HFFc6 (cell line): ENCODE measurements at places on chromosomes 16 and 17.

DNA sequence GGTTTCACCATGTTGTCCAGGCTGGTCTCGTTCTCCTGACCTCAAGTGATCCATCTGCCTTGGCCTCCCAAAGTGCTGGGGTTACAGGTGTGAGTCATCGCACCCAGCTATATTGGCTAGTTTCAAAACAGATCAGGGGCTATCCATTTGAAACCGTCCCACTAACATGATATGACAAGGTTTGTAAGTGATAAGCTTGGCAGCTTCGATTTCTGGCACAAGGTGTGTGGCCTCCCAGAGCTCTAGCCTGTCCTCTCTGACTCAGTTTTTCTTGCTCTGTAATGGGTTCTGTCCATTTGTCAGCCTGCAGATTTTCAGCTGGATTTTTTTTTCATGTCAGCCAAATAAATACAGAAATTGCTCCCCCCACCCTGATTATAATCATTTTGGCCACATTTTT is 31.8 kb upstream of the TENT4B start:
- H3K4me3 ChIP-seq = no peak overlapping the region
- no peak overlapping the region for H3K27ac ChIP-seq
- peaks cover 5% of the 10 kb centered on the region; the same call in 1 of the 2 replicates for H3K36me3 ChIP-seq
- peaks cover 20% of the 10 kb centered on the region for H3K27me3 ChIP-seq

GRCh38 chr17:80898716-80899115 is 92.9 kb upstream of the CHMP6 start:
- H3K36me3 ChIP-seq = peaks cover 24% of the 10 kb centered on the region
- peaks cover 1% of the 10 kb centered on the region; the same call in 1 of the 2 replicates for H3K27me3 ChIP-seq
- H3K4me1 ChIP-seq = no peaks in the 10 kb centered on the region
- no peak overlapping the region for H3K4me3 ChIP-seq
- DNase-seq = no peak

GRCh38 chr17:2624292-2624731 is 30.9 kb downstream of the PAFAH1B1 start:
- H3K27me3 ChIP-seq = peaks cover under 1% of the 10 kb centered on the region
- peaks cover 52% of the 10 kb centered on the region for H3K36me3 ChIP-seq
- no peak for DNase-seq
- H3K27ac ChIP-seq = no peak overlapping the region

DNA sequence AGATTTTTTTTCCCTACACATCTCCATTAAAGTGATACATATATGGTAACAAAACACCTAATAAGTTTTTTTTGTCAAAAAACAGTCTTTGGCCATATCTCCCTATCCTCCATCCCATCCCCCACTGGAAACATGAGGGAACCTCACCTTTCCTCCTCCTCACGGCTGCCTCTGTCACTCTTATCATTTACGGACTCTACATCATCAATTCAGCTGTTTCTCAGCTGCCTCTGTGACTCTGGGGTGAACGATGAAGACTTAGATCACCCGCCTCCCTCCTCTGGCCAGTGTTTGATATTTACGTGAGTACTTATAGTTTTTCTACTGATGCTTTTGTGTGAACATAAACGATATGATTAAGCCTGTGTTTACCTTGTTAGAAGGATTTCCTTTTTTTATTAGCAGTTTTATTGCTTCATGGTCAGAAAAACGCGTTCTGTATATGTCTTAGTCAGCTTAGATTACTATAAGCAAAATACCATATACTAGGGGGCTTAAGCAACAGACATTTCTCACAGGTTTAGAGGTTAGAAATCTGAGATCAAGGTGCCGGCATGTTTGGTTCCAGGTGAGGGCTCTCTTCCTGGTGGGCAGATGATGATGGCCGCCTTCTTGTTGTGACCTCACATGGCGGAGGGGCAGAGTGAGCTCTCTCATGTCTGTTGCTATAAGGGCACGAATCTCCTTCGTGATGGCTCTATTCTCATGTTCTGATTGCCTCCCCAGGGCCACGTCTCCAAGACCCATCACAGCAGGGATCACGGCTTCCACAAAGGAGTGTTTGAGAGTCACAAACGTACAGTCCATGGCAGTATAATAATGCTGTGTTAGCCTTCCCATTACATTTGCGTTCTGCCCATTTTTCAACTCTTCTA is 32.1 kb downstream of the DNAH17 start:
- peaks cover 6% of the 10 kb centered on the region; the same call in 1 of the 2 replicates for H3K36me3 ChIP-seq
- H3K27ac ChIP-seq = no peak overlapping the region; the same call in 1 of the 2 replicates
- no peak for DNase-seq
- peaks cover 23% of the 10 kb centered on the region for H3K27me3 ChIP-seq
- no peak overlapping the region for H3K4me3 ChIP-seq

DNA sequence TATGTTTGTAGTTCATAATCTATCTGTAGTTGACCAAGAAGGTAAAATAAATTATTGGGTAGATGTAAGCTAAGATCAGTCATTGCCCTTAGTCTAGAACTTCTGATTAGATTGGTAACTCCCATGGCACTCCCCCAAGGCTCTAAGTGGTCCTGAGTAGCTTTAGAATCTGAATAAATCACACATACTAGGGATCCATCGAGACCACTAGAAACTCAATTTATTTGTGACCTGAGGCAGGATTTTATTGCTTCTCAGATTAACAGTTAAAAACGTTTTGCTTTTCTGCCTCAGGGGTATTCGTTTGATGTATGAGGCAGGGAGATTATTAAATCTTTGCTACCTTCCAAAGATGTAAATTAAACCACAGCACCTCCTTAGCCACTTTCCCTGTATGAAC is 24.9 kb downstream of the CMTR2 start:
- H3K4me3 ChIP-seq = no peak overlapping the region
- H3K27me3 ChIP-seq = no peaks in the 10 kb centered on the region; the same call in 1 of the 2 replicates
- H3K27ac ChIP-seq = no peak overlapping the region
- no peaks in the 10 kb centered on the region for H3K4me1 ChIP-seq

DNA sequence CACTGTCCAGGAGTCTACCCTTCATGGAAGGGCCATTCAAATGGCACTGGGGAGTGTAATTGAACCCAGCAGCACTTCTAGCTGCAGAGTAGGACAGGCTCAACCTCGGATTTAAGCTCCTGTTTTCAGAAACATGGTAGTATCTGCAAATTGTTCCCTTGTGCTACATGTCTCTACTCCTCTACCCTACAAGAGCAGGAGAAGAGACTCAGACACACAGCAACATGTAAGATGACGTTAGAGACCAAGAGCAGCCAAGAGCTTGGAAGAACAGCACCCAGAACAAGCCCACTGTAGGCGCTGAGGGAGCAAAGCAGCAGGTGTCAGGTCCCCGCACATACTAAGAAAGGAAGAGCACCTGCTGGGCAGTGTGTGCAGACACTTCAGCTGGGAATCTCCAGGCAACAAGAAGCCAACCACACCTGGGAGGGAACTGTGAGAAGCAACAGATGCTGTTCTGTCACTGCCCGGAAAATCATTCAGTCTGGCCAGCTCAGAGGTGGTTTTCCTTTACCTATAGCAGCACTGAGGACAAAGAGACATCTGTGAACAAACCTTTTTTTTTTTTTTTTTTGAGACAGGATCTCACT is 35.6 kb upstream of the MNT start:
- peaks cover 37% of the 10 kb centered on the region for H3K36me3 ChIP-seq

DNA sequence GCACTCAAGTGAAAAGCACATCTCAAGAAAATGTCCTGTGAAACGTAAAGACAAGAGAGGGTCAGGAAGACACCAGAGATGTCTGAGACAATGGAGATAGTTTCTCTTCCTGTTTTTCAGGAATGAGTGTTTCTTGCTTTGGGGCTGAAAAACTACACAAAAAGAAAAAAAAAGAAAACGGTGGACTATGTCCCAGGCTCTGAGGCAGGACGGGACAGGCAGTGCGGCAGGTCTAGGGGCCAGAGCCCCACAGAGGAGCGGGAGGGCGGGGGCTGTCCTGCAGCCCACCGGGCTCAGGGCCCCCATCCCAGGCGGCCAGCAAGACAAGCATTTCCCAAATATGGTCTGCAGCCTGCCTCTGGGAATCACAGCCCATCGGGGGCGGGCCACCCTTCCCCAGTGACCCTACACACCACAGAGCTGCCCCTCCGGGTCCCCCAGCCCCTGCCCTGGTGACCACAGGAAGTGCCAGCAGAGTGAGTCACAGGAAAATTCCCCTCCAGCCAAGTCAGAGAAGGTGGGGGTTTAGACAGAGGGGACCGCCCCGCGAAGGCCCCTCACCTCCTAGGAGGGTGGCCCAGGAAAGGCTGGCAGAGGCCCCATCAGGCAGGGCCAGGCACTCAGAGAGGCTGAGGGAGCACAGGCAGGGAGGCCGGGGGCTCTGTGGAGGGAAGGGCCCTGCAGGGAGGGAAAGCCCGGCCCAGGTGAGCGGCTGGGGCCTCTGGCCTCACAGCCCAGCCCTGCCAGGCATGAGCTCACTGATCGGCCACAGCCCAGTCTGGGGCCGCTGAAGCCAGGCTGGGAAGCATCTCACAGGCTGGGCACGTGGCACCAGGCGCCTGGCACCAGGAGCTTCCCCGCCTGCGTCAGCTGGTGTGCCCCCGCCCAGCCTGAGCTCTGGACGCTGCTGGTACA is 6.3 kb downstream of the BCAR1 start:
- peak overlapping the region; percentile 93 for H3K4me3 ChIP-seq
- peaks cover 44% of the 10 kb centered on the region for H3K36me3 ChIP-seq
- H3K27ac ChIP-seq = peak overlapping the region; percentile 95
- H3K4me1 ChIP-seq = peaks cover 86% of the 10 kb centered on the region
- peak; percentile 95 for DNase-seq

- peaks cover 1% of the 10 kb centered on the region; the same call in 1 of the 2 replicates for H3K27me3 ChIP-seq
- H3K27ac ChIP-seq = peak overlapping the region; percentile 97
- H3K4me1 ChIP-seq = peaks cover 65% of the 10 kb centered on the region
- peak overlapping the region; percentile 84 for H3K4me3 ChIP-seq
- DNase-seq = peak; percentile 98
These were observed 68.4 kb downstream of the CMC2 start for GRCh38 chr16:80938004-80938878.

GRCh38 chr16:23514381-23515152 is 4.3 kb upstream of the GGA2 start:
- peaks cover 5% of the 10 kb centered on the region; the same call in 1 of the 2 replicates for H3K4me1 ChIP-seq
- no peaks in the 10 kb centered on the region; the same call in none of the 2 replicates for H3K27me3 ChIP-seq
- peaks cover 5% of the 10 kb centered on the region for H3K36me3 ChIP-seq
- H3K27ac ChIP-seq = no peak overlapping the region
- no peak for DNase-seq

DNA sequence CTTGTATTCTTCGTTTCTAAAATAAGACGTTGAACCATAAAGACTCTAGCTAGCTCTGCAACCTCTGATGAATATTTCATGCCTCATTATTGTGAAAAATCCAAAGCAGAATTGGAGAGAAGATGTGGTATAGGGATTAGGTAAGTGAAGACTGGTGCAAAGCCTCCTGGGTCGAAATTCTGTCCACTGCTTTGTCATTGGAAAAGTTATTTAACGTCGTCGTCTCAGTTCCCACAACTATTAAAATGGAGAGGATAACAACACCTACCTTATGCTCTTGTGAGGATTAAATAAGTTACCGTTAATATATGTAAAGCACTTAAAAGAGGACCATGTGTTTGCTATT is 1.4 kb upstream of the PRPSAP2 start:
- H3K4me3 ChIP-seq = peak overlapping the region; percentile 98
- DNase-seq = no peak
- peaks cover 37% of the 10 kb centered on the region for H3K4me1 ChIP-seq
- no peaks in the 10 kb centered on the region; the same call in 1 of the 2 replicates for H3K27me3 ChIP-seq
- H3K27ac ChIP-seq = peak overlapping the region; percentile 83

DNA sequence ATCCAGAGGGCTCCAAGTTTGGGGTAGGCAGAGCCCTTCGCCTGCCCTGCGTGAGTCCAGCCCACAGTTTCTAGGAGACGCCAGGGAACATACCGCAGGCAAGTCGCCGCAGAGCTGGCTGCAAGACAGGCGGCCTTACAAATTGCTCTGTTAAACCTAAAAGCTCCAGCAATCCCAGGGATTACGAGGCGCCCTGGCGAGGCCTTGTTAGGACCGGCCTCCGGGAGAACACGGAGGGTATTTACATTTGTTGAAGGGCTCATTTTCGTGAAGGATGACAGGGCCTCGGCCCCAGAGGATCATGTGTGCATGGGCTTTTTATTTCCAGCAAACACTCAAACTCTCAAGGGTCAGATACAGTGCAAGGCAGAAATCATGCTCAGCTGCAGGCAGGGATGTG is 77.6 kb upstream of the FOXF1 start:
- no peaks in the 10 kb centered on the region for H3K36me3 ChIP-seq
- no peak overlapping the region for H3K4me3 ChIP-seq
- peaks cover 6% of the 10 kb centered on the region for H3K4me1 ChIP-seq
- peaks cover 55% of the 10 kb centered on the region for H3K27me3 ChIP-seq

- H3K4me1 ChIP-seq = peaks cover 58% of the 10 kb centered on the region
- H3K27ac ChIP-seq = peak overlapping the region; percentile 49; the same call in 1 of the 2 replicates
- H3K36me3 ChIP-seq = peaks cover 38% of the 10 kb centered on the region
- no peak overlapping the region for H3K4me3 ChIP-seq
- DNase-seq = no peak
These were observed 53.7 kb downstream of the NFAT5 start for GRCh38 chr16:69619514-69619913.

GRCh38 chr16:50059669-50060068 is 6.1 kb upstream of the HEATR3 start:
- no peak overlapping the region for H3K4me3 ChIP-seq
- H3K27me3 ChIP-seq = peaks cover 7% of the 10 kb centered on the region
- H3K4me1 ChIP-seq = no peaks in the 10 kb centered on the region; the same call in 1 of the 2 replicates
- no peak overlapping the region for H3K27ac ChIP-seq
- 0 out of 2 replicates have a peak, but pooled peaks cover 4% of the 10 kb centered on the region for H3K36me3 ChIP-seq

GRCh38 chr16:82081264-82081663 is 46.2 kb downstream of the HSD17B2 start:
- peaks cover 2% of the 10 kb centered on the region for H3K27me3 ChIP-seq
- no peaks in the 10 kb centered on the region for H3K36me3 ChIP-seq
- no peak overlapping the region for H3K27ac ChIP-seq
- no peaks in the 10 kb centered on the region for H3K4me1 ChIP-seq
- no peak for DNase-seq
- H3K4me3 ChIP-seq = no peak overlapping the region

DNA sequence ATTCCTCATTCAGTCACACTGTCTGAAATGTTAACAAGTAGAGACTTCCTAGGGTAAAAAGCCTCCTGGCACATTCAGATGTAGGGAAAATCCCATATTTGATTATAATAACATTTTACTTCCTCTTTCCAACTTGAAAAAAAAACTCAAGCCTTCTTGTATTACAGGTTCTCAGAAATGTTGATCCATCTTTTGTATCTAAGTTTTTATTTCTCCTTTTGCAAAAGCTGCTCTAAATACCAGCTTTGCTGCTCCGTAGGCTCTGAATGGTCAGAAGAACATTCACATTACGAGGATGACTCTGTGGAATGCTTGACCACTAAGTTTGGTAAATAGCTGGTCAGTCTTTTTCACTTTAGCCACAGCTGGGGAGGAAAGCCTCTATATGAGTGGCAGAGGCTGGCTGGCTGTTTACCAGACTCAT is 13.2 kb upstream of the HEATR6 start:
- no peaks in the 10 kb centered on the region; the same call in 1 of the 2 replicates for H3K27me3 ChIP-seq
- peak overlapping the region; percentile 50 for H3K4me3 ChIP-seq
- peaks cover 8% of the 10 kb centered on the region for H3K36me3 ChIP-seq
- peak overlapping the region; percentile 88 for H3K27ac ChIP-seq
- peaks cover 40% of the 10 kb centered on the region for H3K4me1 ChIP-seq
- peak; percentile 81 for DNase-seq
